Stimulated activated CD8-positive, alpha-beta memory T cell treated with anti-CD3 and anti-CD28 coated beads, Interleukin-12 subunit alpha, Interleukin-12 subunit beta, amount 100 ng/mL, for 1 hour (primary cell): ENCODE measurements at places on chromosomes 11 and 22.

DNA sequence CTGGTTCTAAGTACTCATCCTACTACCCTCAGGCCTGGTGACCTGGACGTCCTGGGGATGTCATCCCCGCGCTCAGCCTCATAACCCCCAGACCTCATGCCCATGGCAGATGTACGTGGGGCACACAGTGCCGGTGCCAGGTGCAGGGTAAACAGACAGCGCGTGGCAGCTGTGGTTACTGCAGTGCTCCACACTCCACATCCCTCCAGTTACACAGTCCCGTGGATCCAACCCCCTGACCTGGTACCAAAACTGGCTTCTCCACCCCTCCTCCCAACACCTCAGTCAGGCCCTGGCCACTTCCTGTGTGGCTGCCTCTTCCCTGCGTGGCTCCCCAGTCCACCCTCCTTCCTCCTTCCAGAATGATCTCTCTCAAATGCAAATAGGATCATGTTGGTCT lies 95.2 kb downstream of the DSCAML1 start:
- DNase-seq, result no peak

DNA sequence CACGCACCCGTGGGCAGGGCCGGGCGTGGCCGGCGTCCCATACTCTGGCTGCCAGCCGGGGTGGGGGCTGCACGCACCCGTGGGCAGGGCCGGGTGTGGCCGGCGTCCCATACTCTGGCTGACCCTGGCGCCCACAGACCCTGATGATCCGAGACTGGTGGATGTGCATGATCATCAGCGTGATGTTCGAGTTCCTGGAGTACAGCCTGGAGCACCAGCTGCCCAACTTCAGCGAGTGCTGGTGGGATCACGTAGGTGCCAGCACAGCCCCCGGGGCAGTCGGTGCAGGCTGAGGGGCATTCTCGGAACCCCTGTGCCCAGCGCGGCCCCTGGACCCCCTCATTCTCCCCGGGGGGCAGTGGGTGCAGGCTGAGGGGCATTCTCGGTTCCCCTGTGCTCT lies 19.0 kb downstream of the RNH1 start:
- DNase-seq, result no peak

DNA sequence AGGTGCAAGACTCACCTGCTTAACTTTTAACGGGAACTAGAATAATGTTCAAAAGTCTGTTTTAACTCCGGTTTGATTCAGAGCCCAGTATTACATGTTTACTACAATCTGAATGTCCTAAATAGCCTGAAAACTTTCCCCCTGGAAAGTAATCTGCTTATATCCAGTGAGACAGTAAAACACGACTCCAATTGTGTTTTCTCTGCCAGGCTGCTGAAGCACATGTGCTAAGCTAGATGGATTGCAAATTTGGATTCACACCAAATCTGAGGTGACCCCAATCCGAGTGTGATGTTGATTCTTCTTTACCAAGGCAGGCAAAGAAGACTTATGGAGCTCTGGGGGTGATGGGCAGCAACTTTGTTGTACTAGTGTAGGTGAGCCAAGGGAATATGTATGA lies 158.7 kb upstream of the PDGFD start:
- DNase-seq, result no peak

GRCh38 chr22:42943981-42944380 lies 71.0 kb downstream of the PACSIN2 start:
- DNase-seq, result no peak

GRCh38 chr22:24095826-24096757 lies 85.0 kb downstream of the CABIN1 start:
- no peak for DNase-seq

DNA sequence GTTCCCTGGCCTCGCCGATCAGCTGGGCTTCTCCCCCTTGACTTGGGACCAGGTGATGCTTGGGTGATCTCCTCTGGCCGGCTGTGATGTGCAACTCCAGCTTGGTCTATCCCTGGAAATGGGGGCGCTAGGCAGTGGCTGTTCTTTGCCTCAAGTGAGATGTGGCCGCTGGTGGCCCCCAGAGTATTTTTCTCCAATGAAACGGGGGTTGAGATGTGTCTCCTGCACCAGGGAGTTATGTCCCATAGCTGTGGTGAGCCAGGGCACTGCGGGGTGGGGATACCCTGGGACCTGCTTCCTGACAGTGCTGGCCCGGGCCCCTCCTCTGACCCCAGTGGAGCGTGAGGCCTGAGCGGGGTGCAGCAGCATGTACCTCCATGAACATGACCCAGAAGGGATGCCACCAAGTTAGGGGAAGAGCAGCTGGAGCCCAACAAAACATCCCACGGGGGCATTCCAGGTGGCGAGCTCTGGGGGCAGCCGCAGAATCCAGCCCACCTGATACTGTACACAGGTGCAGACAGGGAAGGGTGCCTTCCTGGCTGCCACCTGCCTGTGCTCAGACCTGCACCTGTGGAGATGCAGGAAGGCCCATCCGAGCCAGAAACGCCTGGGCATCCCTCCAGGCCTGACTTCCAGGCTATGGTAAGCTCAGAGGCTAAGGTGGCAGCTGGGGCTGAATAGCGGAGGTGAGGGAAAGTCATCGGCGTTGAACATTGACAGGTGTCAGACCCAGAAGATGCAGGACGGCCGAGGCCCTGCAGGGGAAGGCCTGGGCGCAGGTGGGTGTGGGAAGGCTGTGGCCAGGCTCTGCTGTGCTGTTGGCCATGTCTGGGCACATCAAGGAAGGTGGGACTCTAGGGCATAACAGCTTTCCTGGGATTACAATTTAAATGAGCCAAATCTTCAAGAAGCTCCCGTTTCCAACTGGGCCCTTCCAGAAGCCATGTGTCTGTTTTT lies 97.3 kb downstream of the CTTN start:
- no peak for DNase-seq

DNA sequence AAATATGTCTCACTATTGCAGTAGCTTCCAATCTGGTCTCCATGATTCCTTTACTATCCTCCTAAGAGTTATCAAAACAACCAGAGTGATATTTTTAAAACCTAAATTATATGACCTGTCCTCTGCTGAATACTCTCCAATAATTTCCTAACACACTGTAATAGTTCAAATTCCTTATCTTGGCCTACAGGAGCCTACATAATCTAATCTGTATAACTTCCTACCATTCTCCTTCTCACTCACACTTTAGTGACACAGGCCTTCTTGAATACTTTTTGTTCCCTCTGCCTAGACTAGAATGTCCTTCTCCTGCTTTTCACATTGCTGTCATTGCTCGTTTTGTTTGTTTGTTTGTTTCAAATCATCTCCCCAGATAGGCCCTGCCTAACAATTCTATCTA lies 9.4 kb downstream of the FHIP1B start:
- DNase-seq, result no peak

DNA sequence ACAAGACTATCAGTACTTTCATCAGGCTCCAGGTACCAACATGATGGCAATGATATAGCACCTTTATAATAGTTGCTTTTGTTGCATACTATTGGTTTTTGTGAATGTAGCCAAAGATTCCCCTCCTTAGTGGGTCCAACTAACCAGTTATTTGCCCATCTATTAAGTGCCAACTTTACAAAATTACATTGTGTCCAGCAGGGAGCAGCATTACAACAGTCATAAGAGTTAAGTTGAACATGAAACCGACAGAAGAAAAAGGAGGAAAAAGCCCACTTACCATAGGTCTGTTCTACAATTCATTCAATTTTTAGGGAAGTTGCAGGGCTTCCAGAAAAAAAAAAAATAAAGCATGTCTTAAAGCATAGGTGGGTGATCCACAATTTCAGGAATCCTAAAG lies 21.6 kb downstream of the IMMP1L start:
- no peak for DNase-seq

GRCh38 chr11:65424205-65425104 lies 1.9 kb downstream of the NEAT1 start:
- DNase-seq, result no peak

- no peak for DNase-seq
Observed at GRCh38 chr11:91869686-91870085, 354.9 kb upstream of the FAT3 start.

DNA sequence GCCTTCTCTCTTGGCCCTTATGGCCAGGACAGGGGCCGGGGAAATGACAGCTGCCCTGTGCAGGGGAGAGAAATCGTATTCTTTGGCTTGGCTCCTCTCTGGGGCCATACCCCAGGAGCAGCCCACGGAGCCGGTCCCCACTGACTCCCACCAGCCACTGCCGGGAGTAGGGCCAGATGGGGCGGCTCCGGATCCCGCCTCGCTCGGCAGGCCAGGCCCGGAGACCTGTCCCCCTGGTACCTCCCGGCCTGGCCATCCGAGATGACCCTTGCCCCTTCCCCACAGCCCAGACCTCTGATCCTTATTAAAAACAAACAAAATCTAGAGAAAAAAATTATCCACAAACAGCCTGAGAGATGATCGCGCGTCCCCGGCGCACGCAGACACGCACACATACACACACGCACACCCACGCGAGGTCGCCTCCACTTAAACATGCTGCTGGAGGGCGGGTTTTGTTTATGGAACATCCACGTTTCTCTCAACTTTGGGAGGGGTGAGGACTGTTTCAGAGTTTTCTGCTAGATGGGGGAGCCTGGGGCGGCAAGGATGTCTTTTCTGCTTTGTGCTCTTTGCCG lies 59.1 kb downstream of the IGLL1 start:
- no peak for DNase-seq

DNA sequence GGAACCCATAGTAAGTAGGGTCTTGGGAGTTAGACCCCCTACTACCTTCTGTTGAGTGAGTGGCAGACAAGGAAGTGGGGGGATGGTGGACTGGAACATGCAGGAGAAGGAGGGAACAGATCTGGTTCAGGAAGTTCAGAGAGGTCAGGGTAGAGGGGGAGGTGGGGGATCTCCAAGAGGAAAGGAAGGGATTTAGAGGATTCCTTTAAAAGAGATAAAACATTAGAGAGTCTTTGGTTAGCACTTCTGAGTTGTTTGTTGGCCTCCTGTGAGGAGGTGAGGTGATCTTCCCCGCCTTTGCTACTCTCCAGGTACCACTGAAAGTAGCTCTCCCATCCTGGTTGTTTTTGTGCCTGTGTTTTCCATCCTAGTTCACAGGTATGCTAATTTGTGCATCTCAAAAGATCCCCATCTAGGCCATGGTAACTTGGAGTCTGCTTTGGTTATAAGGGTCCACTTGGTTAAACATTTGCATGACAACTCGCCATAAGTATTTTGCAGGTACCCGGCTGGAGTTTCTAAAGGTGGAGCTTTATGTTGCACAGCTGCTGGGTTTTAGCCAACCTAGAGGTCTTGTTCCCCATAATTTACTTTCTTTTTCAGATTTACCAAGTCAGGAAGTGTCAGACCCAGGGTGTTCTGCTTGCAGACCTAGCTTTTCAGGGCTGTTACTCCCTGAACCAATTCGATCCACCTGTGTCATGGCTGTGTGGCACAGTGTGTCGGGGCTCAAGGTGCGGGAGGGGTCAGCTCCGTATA lies 79.3 kb upstream of the SORL1 start:
- no peak for DNase-seq

- no peak for DNase-seq
Observed at GRCh38 chr11:44760917-44761550, 34.3 kb downstream of the TSPAN18 start.

DNA sequence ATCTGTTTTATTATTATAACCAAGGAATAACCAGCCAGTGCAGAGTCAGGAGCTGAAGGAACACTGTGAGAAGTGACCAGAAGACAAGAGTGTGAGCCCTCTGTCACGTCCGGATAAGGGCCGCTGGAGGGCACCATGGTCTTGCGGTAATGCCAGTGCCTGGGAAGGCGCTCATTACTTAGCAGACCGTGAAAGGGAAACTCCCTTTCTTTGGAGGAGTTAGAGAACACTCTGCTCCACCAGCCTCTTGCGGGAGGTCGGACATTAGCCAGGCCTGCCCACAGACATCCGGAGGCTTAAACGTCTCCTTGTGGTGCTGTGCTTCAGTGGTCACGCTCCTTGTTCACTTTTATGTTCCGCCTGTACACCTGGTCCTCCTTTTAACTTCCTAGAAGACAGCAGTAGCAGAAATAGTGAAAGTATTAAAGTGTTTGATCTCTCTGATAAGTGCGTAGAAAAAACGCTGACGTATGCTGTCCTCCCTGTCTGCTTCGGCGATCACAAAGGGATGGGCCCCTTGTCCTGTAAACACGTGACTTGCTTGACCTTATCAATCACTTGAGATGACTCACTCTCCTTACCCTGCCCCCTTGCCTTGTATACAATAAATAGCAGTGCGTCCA lies 120.6 kb upstream of the LMO1 start:
- DNase-seq, result no peak

DNA sequence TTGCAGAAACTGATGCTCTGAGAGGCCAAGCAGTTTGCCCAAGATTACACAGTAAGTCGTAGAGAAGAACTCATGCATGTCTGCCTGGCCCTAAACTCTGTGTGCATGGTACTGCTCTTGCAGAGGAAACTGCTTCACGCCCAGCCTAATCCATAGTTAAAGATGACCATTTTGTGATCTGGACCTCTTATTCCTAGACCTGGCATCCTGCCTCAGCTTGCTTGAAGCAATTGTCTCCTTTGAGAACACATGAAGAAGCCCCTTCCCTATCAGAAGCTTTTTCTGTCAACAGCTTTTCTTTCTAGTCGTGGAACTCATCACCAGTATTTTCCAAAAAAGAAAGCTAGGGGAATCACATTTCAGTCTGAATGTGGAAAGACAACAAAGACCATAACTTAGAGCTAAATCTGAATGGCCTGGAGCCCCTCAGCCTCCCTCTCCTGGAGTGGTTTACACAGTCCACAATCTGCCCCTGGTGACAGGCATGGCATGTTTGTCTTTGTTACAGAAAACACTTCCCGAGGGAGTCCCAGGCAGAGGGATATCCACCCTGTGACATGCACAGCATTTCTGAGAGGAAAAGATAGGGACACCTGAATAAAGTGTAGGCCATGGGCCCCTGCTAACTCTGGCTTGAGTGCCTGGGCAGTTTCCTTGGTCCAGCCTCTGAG lies 2.9 kb upstream of the FZD4 start:
- no peak for DNase-seq

DNA sequence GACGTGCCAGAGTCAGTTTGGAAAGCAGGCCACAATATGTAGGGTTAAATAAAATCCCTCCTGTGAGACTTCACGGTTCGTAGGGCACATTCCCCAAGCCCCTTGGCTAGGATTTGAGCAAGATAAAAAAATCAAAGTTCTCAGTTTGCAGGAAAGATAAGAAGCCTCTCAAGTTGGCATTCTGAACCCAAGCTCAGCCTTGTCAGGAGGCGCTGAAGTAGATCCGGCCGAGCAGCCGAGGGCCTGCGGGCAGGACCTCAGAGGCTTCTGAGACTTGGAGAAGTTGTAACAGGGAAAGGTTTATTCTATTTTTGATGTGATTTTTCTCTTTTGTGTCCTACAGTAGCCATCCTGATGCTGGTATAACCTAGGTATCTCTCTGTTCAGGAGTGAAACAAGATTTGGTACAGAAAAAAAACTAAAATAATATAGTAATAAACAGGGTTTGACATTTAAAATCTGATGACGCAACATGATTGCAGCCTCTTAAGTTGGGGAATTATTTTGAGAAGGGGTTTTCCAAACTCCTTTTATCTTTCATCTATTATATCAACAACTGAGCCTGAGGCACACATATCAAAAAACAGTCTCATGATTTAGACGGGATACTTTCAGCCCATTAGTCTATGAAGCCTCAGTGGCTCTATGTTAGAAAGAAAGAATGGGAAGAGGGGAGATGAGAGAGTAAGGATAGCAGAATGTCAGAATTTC lies 10.1 kb downstream of the PATE2 start:
- DNase-seq, result no peak
